GM04503 (cell line): ENCODE measurements at places on chromosomes 11 and 22.

- DNase-seq = no peak
Observed at GRCh38 chr11:65578667-65579066, 2.8 kb downstream of the EHBP1L1 start.

- DNase-seq = no peak
Observed at GRCh38 chr22:20249797-20250354, 18.2 kb downstream of the RTN4R start.

DNA sequence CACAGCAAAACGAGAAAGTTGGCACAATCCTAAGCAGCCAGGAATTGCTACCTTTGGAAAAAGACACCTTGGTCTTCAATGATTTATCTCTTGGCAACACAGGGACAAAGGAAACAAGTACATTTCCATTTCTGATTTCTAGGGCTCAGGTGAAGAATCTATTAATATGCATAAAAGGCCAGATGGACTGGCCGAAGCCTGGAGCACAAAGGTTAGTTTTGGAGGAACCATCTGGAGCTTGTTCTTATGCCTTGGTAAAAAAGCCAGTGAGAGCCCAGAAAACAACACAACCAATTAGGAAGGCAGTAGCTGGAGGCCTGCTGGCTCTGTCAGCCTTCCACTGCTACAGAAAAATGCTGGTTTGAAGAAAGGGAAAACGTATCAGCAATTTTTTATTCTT lies 713.5 kb upstream of the API5 start:
- DNase-seq = no peak

GRCh38 chr11:69053169-69053477 lies 4.4 kb downstream of the TPCN2 start:
- no peak for DNase-seq

GRCh38 chr11:86678823-86679222 lies 6.4 kb upstream of the ME3 start:
- DNase-seq = no peak

DNA sequence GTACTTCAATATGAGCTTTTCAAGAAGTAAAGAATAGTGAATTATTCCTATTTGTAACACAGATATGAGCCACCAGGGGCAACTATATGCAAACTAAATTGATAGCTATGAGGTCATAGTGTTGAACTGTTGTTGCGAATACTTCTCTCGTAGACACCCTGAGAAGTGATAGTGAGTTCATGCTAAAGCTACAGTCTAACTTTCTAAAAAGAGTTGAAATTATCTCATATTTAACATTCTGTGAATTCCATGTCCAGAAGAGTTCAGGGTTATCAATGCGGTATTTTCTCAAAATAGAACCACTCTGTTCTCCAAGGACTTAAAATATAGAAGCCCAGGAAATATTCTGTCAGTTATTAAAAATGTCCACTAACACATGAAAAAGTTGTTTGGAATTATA lies 185.4 kb downstream of the AASDHPPT start:
- no peak for DNase-seq

DNA sequence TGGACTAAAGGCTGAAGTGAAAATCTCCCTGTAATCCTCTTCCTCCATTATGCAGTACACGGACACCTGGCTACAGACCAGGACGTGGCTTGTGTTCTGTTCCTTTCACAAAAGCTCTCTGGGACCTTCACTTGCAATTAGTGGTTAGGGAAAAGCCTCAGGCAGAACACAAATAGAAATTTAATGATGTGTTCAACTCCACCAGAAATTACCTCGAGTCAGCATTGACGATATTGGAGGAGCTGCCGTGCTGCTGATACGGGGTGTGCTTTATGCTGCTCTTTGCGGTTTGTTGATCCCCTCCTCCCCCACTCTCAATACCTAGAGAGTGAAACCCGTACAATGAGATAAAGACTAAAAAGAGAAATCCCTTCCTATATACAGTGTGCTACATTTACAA lies 48.9 kb downstream of the POLD3 start:
- no peak for DNase-seq

- DNase-seq = no peak
Observed at GRCh38 chr11:363948-364761, 5.1 kb upstream of the B4GALNT4 start.

DNA sequence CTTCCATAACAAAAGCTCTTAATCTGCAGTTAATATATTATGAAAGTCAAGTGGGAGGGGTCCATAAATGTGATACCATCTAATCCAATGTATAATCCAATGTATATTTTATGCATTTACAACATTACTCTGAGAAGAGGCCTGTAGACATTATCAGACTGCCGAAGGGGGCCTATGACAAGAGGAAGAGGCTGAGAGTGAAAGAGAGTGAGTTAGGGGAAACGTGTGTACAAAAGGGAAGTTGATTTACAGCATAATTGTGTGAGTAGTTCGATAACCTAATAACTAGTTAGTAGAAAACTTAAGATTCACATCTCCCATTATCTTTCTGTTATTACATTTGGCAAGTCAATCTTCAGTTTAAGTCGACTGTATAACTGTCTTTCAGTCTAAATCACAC lies 86.6 kb downstream of the DDX10 start:
- no peak for DNase-seq

GRCh38 chr11:92850296-92850826 lies 119.1 kb upstream of the MTNR1B start:
- DNase-seq = no peak

DNA sequence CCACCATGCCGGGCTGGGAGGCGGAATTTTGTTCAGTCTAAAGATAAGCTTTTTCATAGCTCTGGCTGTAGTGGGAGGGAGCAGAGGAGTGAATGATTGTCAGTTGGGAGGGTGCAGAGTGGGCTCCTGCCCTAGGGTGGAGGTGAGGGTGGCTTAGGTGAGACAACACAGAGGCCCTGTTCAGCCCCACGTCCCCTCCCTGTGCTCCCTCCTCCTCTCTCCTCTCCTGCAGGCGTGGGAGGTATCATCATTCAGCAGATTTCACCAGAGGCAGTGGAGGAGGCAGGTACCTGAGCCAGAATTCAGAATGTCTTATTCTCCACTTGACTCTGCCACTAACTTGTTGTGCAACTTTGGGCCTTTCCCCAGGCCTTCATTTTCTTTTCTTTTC lies 1.7 kb upstream of the THRSP start:
- DNase-seq = no peak

- no peak for DNase-seq
Observed at GRCh38 chr11:103266167-103266831, 157.1 kb downstream of the DYNC2H1 start.

DNA sequence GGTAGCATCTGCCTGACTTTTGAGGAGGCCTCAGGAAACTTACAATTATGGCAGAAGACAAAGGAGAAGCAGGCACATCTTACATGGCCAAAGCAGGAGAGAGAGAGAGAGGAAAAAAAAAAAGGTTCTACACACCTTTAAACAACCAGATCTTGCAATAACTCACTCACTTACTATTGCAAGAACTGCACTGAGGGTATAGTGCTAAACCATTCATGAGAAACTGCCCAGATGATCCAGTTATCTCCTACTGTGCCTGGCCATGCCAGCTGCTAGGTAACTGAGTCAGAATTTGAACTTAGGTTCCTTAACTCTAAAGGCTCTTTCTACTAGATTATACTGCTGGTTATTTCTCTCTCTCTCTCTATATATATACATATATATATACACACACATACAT lies 7.3 kb downstream of the HORMAD2 start:
- DNase-seq = no peak
